Left lung (tissue), 14 donors: ENCODE measurements at places on chromosomes 7 and 10. TPM values are rescaled to one million over a fixed set of nuclear protein-coding genes. Genes with fewer than 3 reads are reported as not detected.
A peak's percentile ranks its signal among the peaks of the same experiment; 100 is the strongest.

SPDYE6 gene
- not detected for total RNA-seq

SPOCK2 gene
- total RNA-seq = 107 TPM

KCP gene
- 1.5 TPM for total RNA-seq

NUDT1 gene
- total RNA-seq = 15.1 TPM

LRRTM3 gene
- total RNA-seq = not detected

MMP21 gene
- 0.13 TPM for total RNA-seq

EN2 gene
- not detected for total RNA-seq

AGBL3 gene
- 3.4 TPM for total RNA-seq

DNA sequence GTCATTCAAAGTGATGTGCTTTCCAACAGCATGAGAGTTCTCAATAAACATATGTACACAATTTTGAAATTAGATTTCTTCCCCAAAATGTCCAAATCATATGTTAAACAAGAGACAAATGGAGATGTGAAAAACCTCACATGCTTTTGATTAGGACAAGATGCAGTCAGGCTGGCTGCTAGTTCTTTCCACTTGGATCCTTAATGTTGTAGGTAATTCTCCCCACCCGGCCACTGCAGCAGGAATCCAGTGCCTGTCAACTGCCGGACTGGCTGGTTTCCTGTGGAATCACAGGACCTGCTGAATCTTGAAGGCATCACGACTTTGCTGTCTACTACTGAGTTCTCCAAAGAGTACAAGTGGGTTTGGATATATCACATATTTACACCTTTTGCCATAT is 138.6 kb upstream of the AKR1E2 start:
- no peak overlapping the region for H3K27ac ChIP-seq
- no peak for DNase-seq
- H3K4me3 ChIP-seq = no peak overlapping the region
- no peaks in the 10 kb centered on the region for H3K4me1 ChIP-seq
- H3K27me3 ChIP-seq = no peaks in the 10 kb centered on the region
- no peaks in the 10 kb centered on the region for H3K36me3 ChIP-seq

- no peak overlapping the region for H3K4me3 ChIP-seq
- no peaks in the 10 kb centered on the region for H3K27me3 ChIP-seq
- H3K36me3 ChIP-seq = no peaks in the 10 kb centered on the region
- H3K4me1 ChIP-seq = no peaks in the 10 kb centered on the region
Measured at GRCh38 chr10:6694447-6695140, 114.5 kb upstream of the PRKCQ start.

DNA sequence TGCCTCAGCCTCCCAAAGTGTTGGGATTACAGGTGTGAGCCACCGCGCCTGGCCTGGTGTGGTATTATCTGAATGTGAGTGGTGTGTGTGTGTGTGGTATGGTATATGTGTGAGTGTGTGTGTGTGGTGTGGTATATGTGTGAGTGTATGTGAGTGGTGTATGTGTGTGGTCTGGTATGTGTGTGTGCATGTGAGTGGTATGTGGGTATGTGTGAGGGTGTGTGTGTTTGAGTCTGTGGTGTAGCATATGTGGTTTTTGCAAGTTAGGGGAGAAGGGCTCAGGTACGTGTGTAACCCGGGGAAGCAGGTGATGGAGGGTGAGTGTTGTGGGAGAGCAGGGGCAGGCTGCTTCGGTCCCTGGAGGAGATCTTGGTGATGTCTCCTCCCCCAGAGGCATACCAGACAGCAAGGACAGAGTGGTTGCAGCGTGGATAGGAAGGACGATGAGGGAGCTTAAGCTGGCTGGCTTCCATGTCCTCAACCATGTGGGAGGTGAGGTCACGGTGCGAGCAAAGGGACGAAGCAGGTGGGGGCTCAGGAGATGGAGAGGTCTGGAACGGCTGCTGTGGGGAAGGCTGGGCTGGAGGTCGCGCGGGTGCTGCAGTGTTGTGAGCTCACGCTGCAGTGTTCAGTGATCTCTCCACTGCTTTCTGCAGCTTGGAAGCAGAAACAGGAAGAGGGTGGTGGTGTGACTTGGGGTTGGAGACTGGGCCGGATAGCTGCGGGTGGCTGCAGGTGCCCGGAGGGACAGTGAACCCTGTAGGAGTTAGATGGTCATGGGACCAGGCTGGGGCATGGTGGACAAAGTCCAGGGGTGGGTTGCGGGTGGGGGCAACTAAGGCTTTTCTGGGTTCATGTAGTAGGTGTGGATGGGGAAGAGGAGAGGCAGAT is 5.0 kb downstream of the ZYX start:
- peaks cover 17% of the 10 kb centered on the region for H3K4me1 ChIP-seq
- H3K27me3 ChIP-seq = no peaks in the 10 kb centered on the region
- no peak for DNase-seq
- no peaks in the 10 kb centered on the region for H3K36me3 ChIP-seq
- no peak overlapping the region for H3K4me3 ChIP-seq
- H3K27ac ChIP-seq = no peak overlapping the region

DNA sequence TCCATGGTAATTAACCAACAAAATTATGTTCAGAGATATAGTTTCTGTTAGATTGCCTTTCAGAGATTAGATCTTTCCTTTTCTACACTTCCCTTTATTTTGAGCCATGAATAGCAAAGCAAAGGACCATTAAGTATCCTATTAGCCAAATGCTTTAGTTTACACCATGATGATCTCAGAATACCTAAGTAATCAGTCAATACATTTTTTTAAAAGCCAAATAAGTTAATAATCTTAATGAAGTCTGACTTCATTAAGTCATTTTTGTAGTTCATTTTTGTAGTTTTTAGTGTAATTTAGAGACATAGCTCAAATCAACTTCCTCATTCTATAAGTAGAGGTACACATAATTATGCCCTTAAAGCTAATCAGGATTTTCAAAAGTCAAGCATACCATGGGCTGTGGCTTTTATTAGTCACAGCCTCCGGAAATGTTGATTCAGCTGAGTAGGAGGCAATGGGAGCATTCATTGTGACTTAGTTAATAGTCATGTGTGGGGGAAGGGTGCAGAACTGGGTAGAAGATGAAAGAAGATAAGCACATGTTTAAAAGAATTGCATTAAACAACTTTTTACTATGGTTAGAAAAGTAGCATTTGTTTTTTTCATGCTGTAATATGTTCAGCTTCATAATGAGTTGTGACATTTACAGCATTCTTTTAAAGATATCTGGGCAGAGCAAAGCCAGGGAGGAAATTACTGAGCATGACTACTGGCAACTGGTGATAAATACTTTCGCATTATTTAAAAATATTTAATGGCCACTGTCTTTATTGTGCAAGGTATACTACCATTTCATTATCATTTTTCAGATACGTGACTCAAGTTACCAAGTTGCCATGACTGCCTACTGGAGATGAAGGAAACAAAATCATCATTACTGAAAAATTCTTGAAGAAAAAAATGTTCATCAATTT is 57.3 kb upstream of the CCDC71L start:
- no peaks in the 10 kb centered on the region for H3K27me3 ChIP-seq
- no peaks in the 10 kb centered on the region for H3K36me3 ChIP-seq
- H3K4me3 ChIP-seq = no peak overlapping the region
- DNase-seq = no peak
- peak overlapping the region; percentile 81 for H3K27ac ChIP-seq
- H3K4me1 ChIP-seq = peaks cover 9% of the 10 kb centered on the region

DNA sequence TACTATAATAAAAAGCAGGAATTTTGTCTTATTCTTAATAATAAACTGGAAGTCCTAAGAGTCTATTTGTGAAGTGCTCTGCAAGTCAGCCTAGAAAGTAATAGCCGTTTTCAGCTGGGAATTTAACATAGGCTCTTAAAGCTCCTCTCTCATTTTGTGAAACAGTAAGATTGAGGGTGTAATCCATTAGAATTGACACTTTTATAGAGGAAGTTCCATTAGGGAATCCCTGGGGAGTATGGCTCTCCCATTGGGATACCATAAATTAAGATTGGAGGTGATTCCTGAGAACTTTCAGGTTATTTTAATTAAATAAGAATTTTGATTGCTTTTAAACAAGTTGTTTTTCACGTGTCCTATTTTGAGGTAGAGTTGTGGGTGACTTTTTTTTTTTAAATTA is 68.0 kb downstream of the EXOC4 start:
- no peaks in the 10 kb centered on the region for H3K27me3 ChIP-seq
- no peaks in the 10 kb centered on the region for H3K4me1 ChIP-seq
- no peak overlapping the region for H3K4me3 ChIP-seq
- no peaks in the 10 kb centered on the region for H3K36me3 ChIP-seq

DNA sequence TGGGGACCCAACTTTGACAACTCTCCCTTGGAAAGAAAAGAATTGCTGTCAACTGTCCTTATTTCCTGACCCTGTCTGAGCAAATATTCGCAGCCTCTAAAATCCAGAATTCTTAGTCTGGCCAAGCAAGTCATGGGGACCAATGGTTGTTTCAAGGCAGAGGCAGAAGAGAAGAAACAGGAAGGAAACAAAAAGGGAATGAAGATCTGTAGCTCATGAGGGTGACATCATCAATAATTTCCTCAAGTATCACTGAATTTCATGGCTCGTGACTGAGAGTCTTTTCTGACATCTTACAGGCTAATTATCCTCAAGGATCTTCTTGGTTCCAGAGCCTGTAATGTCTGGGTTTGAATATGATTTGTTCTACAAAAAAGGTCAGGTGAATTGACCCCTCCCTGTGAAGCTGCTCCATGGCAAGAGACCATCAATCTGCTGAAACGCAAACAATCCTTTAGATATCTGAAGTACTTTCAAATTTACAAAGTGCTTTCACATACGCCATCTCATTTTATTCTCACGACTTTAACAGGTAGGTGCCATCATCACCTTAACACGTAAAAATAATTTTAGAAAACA is 5.8 kb downstream of the CDK6 start:
- H3K27me3 ChIP-seq = no peaks in the 10 kb centered on the region
- H3K36me3 ChIP-seq = no peaks in the 10 kb centered on the region
- H3K4me3 ChIP-seq = no peak overlapping the region
- no peak overlapping the region for H3K27ac ChIP-seq
- no peak for DNase-seq
- peaks cover 54% of the 10 kb centered on the region for H3K4me1 ChIP-seq

DNA sequence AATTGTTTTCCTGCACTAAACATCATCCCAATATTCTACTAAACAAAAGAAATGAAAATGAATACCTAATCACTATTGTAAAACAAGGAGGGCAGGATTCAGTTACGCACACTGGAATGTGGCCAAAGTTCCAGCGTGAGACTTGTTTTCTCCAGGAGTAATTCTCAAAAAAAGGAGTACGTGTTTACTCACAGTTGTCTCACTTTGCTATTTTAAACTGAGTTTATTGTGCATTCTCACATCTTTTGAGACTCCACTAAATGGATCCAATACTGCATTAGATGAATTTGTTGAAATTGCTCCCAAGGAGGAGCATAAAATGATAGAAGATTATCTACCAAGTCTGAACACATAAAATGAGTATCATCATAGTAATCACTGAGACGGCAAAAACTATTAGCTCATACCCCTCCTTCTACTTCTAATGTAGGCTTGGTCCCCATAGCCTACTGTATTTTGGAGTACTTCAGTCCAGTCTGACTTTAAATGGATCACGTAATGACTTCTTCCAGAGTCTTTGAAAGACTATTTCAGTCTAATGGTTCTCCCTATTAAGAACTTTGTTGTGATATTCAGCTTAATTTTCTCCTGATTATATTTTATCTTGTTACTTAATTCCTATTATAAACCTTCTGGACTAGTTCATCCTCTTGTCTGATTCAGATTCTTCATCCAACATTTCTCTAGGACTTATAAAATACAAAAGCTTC is 3.8 kb downstream of the GRM3 start:
- no peaks in the 10 kb centered on the region for H3K36me3 ChIP-seq
- peaks cover 28% of the 10 kb centered on the region for H3K27me3 ChIP-seq
- H3K27ac ChIP-seq = no peak overlapping the region
- no peak for DNase-seq

DNA sequence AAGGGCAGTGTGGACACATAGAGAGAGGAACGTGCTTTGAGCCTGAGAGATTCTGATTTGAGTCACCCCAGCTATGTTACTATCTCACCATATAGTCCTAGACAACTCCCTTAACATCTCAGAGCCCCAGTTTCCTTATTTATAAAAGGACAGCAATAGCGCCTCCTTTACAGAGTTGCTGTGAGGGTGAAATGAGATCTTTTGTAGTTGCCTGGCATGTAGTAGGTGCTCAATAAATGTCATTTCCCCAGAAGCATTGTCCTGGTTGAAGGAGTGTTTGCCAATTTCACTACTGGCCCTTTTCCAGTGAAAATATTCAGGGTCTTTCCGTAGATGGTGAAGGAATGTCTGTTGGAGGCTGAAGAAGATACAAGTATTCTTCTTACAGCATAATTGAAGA is 51.3 kb upstream of the FAM180A start:
- H3K4me1 ChIP-seq = peaks cover 8% of the 10 kb centered on the region
- no peak overlapping the region for H3K27ac ChIP-seq
- no peak for DNase-seq
- peaks cover 18% of the 10 kb centered on the region for H3K27me3 ChIP-seq
- no peak overlapping the region for H3K4me3 ChIP-seq

GRCh38 chr7:98911916-98912315 is 33.6 kb downstream of the TRRAP start:
- DNase-seq = no peak
- no peak overlapping the region for H3K27ac ChIP-seq
- no peaks in the 10 kb centered on the region for H3K27me3 ChIP-seq
- H3K4me1 ChIP-seq = no peaks in the 10 kb centered on the region
- H3K36me3 ChIP-seq = peaks cover 98% of the 10 kb centered on the region

DNA sequence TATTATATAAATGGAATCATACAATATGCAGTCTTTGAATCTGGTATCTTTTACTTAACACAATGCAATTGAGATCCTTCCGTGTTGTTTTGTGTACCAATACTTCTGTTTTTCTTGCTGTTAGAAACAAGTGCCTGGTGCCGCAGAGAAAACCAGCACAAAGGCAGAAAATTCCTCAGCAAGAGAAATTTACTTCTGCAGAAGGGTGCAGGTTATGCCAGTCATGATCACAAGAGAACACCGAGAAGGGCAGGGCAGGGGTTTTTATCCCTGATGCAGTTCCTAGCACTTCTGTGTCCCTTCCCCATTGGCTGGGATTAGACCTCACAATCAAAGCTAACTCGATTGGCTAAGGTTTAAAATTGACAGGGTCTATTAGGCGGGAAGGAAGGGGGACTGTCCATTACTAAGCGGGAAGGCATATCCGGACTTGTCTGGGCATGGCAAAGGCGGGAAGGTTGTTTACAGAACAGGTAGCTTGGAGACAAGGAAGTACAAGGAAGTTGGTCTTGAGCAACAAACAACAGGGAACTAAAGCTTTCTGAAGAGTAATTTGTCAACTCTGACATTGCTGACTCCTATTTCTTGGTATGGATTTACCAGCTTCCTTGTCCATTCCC is 2.4 kb upstream of the ZNF33B start:
- H3K27ac ChIP-seq = no peak overlapping the region
- H3K4me1 ChIP-seq = peaks cover 10% of the 10 kb centered on the region
- no peaks in the 10 kb centered on the region for H3K27me3 ChIP-seq
- no peaks in the 10 kb centered on the region for H3K36me3 ChIP-seq
- DNase-seq = no peak

DNA sequence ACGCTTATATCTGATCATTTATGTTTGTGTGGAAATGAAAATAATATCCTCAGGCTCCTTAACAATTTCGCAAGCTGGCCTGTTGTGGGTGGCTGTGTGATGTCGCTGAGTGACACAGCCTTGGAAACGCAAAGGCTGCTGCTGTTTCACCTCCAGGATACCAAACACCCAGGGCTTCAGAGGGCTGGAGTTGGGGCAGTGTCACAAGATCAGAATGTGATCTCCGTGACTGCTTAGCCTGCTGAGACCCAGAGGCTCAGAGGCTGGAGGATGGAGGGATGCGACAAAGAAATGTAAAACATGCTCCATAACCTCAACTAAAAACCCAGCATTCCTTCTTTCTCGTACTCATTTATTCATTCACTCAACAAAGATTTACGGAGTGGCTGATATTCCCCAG is 37.2 kb upstream of the BMPER start:
- no peak for DNase-seq
- no peak overlapping the region for H3K27ac ChIP-seq
- H3K27me3 ChIP-seq = no peaks in the 10 kb centered on the region
- H3K36me3 ChIP-seq = no peaks in the 10 kb centered on the region

- H3K27me3 ChIP-seq = no peaks in the 10 kb centered on the region
- H3K36me3 ChIP-seq = no peaks in the 10 kb centered on the region
- H3K27ac ChIP-seq = no peak overlapping the region
Measured at GRCh38 chr7:30391806-30392205, 86.8 kb downstream of the NOD1 start.
